Hematopoietic multipotent progenitor cell treated with erythropoietin and hydrocortisone succinate and interleukin-3 and kit ligand, for 4 days (in vitro differentiated cells): ENCODE measurements at places on chromosomes 5 and 9.
A peak's percentile ranks its signal among the peaks of the same experiment; 100 is the strongest.

DNA sequence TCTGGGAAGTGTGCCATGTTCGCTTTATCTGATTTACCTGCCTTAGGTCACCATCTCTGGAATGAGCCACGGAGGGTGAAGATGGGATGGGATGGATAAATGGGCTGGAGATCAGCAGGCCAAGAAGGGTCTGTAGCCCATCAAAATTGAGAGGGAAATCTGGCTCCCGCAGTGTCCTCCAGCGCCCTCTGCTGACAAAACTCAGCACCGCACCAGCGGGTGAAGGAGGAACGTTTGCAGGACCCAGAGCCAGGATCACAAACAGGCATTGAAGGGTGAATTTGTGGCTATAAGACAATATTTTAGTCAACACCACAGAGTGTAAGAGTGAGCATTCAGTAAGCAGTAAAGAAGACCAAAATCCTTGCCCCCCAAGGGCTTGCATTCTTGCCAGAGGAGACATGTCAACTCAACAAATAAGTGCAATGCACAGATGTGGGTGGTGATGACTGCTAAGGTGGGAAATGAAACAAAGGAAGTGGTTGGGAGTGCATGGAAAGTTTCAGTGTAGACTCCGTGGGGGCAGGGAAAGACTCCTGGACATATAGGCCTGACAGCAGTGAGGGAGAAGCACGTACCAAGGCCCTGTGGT is 124.4 kb downstream of the TENT4A start:
- peak; percentile 53 for DNase-seq

GRCh38 chr5:125129151-125129806 is 382.8 kb upstream of the ZNF608 start:
- DNase-seq, result no peak

- no peak for DNase-seq
These were observed 256.7 kb upstream of the CD180 start for GRCh38 chr5:67453111-67453905.

GRCh38 chr9:72165326-72165725 is 16.1 kb downstream of the GDA start:
- DNase-seq, result no peak

DNA sequence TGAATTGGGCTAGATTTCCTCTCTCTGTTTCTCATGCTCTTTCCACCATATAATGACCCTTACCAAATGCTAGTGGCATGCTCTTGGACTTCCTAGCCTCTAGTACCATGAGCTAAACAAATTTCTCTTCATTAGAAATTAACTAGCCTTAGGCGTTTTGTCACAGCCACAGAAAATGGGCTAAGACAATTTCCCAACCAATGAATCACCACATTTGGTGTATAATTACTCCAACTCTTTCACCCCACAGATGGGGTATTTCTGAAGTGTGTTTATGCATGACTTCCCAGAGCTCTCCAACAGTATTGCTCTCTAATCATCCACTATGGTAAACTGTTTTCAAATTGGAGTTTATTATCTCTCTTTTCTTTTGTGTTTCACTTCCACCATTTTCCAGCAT is 1041.1 kb upstream of the COX7C start:
- DNase-seq, result no peak

- DNase-seq, result no peak
These were observed 3.4 kb downstream of the CARD9 start for GRCh38 chr9:136370037-136370436.

DNA sequence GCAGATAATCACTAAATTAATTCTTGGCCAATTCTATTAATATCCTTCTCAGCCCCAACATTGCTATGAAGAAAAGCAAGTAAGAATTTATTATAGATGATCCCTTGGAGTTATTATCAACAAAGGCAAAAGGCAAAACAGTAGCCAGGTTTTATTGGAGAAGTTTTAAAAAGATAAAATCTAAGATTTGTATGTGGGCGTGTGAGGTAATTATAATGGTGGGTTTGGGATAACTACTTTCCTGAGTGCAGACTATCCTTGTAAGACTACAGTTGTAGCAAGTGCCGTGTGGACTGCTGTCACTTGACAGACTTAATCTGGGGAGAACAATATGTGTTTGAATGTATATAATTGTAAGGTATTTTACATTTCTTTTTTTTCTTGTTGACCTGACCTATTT is 23.2 kb downstream of the SLC31A1 start:
- no peak for DNase-seq

- peak; percentile 7 for DNase-seq
These were observed 186.3 kb downstream of the SGCD start for GRCh38 chr5:156513123-156513815.

DNA sequence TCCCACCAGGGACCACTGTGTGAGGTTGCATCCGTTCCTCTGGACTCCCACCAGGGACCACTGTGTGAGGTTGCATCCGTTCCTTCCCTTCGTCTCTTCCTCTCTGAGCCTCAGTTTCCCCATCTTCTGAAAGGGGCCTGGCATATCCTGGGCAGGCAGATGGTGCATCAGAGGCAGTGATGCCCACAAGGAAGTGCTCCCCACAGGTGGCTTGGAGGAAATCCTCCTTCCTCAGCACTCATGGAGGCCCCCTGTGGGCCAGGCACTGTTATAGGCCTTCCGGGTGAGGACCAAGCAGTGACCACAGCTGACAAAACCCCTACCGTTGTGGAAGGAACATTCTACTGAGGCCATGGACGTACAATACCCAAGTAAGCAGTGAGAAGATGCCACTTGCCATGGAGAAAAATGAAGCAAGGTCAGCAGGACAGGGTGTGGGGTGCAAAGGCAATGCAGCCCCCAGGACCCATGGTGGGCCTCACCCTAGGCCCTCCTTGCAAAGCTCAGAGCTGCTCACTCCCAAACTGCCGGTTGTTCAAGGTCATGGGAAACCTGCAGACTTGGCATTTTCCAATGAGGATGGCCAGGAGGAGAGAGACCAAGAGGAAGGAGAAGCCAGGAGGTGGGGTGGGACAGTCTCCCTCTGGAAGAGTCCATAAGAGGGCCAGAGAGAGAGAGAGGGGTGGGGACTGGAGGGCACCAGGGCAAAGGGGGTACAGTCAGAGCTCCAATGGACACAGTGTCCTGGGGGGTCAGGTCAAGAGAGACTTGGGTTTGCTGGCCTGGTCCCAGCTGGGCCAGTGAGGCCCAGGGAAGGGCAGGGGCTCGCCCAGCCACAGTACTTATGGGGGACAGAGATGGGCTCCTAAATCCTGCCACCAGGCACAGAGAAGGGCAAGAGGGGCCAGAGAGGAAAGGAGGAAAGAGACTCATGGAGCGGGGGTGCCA is 51.1 kb downstream of the C9orf50 start:
- peak; percentile 35 for DNase-seq

DNA sequence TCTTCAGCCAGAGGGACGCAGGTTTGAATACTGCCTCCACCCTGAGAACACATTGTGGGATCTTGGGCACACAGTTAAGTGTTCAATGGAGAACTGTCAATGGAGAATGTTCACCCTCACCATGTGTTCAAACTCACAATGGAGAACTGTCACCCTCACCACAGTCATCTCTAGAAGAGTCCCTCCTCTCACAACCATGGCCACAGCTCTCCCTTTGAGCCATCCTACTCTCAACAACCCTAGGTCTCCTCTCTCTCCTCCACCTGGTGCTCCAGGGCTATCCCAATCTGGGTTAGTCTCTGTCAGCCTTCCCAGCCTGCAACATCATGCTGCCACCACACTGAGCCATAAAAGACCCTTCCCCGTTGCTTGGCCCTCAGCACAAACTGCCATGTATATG is 36.3 kb upstream of the HAND1 start:
- DNase-seq, result no peak

- DNase-seq, result no peak
These were observed 247.1 kb upstream of the CCNG1 start for GRCh38 chr5:163190283-163190682.

- no peak for DNase-seq
These were observed 43.2 kb downstream of the ESM1 start for GRCh38 chr5:54942064-54942778.

DNA sequence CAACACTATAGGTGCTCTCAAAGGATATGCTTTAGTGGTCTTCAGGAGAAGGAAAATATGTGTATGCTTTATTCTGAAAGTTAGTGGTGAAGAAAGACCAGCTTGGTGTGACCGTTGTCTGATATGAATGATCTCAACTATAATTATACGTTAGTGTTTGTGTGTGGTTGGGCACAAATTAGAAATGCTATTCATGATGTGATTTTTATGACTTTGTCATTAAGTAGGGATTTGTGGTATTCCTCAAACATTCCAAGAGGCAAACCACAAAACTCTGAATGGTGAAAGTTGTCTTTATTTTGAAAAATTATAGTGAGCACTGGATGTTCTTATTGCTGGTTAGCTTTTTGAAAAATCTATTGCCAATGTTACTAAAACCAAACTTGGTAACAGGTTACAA is 6.2 kb upstream of the F2R start:
- DNase-seq, result no peak

DNA sequence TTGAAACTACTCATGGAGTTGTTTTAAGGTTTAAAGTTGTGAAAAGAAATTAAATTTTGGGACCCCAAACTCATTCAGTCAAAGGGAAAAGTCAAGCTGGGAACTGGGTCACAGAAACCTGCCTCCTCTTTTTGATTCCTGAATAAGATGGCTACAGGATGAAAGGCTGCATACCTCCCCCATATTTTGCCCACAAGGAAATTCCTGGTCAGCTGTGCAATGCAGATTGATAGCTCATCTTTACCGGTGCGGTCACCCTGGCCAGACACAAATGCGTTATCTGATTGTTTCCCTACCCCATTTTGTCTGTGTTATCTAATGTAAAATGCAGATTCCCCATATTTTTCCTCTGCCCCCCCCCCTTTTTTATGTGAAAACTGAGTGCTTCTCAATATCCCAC is 1.3 kb downstream of the HAVCR2 start:
- DNase-seq, result peak; percentile 36

- no peak for DNase-seq
These were observed 182.6 kb upstream of the ELL2 start for GRCh38 chr5:96144289-96144688.

DNA sequence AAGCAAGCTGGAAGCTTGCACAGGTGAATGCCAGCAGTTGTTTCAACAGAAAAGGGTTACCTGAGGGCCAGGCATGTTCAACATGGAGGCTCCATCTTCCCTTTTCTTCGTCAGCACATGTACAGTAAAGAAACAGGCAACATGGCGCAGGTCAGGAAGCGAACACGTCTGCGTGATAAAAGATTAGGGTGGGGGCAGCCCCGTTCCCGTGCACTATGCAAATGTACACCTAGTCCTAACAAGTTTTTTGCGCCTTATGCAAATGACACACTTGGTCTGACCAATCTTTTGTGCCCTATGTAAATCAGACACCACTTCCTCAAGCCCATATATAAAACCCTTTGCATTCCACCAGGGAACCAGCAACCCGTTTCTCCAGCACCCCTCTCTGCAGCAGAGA is 452.1 kb upstream of the PTPRD start:
- no peak for DNase-seq

DNA sequence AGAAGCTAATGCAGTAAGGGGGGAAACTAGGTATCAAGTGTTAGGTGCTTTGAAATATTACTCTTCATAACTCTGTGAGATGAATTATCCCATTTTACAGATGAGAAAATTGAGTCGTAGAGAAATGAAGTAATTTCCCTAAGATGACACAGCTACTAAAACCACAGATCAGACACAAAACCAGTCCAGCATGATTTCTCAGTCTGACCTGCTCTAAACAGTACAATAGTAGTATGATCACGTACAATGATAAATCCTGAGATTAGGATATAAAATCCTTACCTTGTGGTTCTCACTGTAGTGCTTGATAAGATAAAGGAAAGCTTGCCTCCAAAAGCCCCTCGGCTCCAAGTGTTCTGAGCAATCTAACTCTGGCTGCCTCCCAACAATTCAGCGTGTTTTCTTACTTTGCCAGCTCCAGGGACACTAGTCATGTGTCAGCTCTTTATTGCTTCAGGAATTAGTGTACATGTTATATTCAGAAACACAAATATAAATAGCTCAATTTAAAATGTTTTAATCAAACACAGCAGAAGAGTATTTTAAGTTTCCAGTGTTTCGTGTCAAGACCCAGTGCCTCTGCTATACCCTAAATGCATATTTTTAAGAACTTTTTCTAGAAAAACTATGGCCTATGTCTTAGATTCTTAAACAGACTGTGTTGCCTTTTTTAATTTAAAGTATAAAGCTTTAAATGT is 243.6 kb downstream of the DENND1A start:
- DNase-seq, result no peak

DNA sequence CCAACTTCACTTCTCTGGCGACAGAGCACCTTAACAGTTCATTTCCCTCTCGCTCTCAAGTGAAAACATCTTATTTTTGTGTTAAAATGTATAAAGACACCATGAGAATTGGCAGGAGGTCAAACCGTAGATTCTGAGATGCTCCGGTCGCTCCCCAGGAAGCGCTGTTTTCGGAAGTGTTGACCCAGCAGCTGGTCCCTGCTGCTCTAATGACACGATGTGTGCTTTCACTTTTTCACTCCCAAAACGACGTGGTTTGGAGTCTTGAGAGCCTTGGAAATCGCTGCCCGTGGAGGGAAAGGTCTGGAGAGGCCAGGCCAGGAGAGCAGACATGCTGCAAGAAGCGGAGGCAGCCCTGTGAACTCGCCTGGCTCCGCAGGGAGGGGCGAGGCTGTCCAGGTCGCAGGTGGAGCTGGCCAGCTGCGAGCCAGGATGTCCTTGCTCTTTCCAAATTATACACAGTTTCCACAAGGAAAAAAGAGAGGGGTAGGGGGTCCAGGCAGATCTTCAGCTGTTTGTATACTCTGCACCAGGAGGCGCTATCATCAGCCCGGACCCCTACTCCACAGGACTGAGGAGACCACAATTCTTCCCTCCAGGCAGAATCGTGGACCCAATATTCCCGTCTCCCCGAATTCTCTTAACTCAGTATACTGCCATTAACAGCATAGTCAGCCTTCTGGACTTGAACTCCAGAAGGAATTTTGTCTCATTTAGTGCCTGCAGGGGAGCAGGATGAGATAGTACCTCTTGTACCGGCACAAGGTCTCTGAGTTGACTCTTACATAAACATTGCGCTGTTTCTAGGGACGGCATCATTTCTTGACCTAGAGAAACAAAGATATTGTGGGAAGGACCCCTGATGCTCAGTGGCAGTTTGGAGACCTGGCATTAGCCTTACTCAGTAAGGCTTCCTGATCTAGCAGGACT is 248.6 kb upstream of the ANKRD55 start:
- DNase-seq, result peak; percentile 62

GRCh38 chr5:163339148-163339547 is 98.2 kb upstream of the CCNG1 start:
- no peak for DNase-seq

- no peak for DNase-seq
These were observed 535 bp downstream of the RFX3 start for GRCh38 chr9:3525096-3525835.

GRCh38 chr9:124598048-124598447 is 90.8 kb upstream of the NR5A1 start:
- DNase-seq, result no peak

- DNase-seq, result no peak
These were observed 28.6 kb downstream of the KCNN2 start for GRCh38 chr5:114390431-114390830.

DNA sequence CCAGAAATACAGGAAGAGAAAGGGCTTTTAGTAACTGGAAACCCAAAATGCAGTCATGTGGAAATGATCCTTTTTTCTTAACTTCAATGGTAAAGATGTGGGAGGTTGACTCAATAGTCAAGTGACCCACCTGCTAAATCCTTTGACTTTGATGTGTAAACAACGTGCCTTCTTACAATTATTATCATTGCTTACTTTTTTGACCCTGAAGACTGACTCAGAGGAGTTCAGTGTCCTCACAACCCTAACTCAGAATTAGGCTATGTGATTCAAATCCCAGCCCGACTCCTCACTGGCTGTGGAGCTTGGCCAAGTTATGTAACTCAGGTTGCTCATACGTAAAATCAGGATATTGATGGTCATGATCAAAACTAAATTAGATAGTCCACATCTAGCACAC is 27.9 kb downstream of the ANXA1 start:
- DNase-seq, result no peak

- no peak for DNase-seq
These were observed 8.3 kb downstream of the NANS start for GRCh38 chr9:98064623-98065392.
